ENCODE measurements at places on chromosomes 16 and 17.

- DNase-seq: no peak
Observed at GRCh38 chr16:46621934-46622676, 926 bp upstream of the SHCBP1 start.

GRCh38 chr17:66123163-66123562 is 68.8 kb downstream of the CEP112 start:
- no peak for DNase-seq

DNA sequence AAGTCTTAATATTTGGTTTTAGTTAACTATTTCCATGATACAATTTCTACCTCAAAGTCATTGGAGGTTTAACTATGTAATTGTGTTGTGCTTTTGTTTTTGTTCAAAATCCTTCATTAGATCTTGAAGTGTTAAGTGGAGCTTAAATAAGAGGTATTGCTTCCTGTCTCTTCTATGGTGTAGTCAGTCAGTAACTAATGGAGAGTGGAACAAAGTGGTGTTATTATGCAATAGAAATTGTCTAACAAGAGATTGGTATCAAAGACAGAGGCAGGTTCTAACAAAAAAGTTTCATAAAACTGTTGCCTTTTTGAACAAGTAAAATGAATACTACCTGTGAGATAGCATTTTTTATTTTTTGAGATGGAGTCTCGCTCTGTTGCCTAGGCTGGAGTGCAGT is 45.2 kb downstream of the GRB7 start:
- DNase-seq: no peak

GRCh38 chr17:31488264-31488981 is 96.9 kb downstream of the RAB11FIP4 start:
- DNase-seq: no peak

GRCh38 chr16:48576927-48577326 is 33.1 kb downstream of the N4BP1 start:
- DNase-seq: no peak

GRCh38 chr17:39063681-39064069 is 87.8 kb downstream of the PLXDC1 start:
- DNase-seq: no peak

Measured in activated CD4-positive, alpha-beta T cell treated with anti-CD3 and anti-CD28 coated beads for 24 hours (primary cell).